ENCODE measurements at places on chromosomes 6 and 20.

- no peak for DNase-seq
Measured at GRCh38 chr6:146410851-146411595, 132.6 kb upstream of the RAB32 start.

GRCh38 chr6:1409774-1410465, 20.5 kb downstream of the FOXF2 start:
- DNase-seq = no peak

- DNase-seq = no peak
Measured at GRCh38 chr20:25490656-25491445, 83.4 kb downstream of the GINS1 start.

DNA sequence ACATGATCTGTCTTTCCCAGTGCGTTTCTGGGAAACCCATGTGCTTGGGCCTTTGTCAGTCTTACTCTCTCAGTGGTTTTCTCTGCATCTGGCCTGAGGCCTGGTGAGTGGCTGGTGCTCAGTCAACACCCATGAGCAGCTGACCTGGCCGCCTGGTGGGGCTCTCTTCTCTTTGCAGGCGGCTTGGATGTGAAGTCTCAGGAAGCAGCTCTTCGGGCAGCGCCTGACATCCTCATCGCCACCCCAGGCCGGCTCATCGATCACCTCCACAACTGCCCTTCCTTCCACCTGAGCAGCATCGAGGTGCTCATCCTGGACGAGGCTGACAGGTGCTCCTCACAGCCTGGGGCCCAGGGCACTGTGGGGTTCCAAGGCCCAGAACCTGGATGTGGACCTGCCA, 10.8 kb downstream of the DDX27 start:
- no peak for DNase-seq

DNA sequence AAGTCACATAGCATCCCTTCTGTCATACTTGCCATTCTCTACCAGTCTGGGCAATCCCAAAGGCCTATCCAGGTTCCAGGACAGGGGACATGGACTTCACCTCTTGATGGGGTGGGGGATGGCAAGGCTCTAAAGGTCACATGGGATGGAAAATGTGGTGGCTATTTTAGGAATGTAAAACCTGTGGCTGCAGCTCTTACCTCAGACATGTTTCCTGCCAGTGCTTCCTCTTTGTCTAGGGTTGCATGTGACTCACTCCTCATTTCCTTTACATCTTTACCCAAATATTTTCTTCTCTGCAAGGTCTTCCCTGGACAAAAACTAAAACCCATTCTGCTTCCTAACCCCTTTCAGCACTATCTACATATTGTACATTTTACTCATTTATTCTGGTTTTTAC, 135.7 kb downstream of the BTBD3 start:
- no peak for DNase-seq

DNA sequence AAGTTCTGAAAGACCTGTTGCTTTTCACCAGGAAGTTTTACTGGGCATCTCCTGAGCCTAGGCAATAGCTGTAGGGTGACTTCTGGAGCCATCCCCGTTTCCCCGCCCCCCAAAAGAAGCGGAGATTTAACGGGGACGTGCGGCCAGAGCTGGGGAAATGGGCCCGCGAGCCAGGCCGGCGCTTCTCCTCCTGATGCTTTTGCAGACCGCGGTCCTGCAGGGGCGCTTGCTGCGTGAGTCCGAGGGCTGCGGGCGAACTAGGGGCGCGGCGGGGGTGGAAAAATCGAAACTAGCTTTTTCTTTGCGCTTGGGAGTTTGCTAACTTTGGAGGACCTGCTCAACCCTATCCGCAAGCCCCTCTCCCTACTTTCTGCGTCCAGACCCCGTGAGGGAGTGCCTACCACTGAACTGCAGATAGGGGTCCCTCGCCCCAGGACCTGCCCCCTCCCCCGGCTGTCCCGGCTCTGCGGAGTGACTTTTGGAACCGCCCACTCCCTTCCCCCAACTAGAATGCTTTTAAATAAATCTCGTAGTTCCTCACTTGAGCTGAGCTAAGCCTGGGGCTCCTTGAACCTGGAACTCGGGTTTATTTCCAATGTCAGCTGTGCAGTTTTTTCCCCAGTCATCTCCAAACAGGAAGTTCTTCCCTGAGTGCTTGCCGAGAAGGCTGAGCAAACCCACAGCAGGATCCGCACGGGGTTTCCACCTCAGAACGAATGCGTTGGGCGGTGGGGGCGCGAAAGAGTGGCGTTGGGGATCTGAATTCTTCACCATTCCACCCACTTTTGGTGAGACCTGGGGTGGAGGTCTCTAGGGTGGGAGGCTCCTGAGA, at the start of gene HFE:
TSS of gene HFE (plus strand) at position 146 of the 832 bp plus-strand sequence. CDS start at position 158, 12 bp downstream.
- peak; percentile 24 for DNase-seq

- no peak for DNase-seq
Measured at GRCh38 chr6:128617285-128617684, 96.9 kb upstream of the PTPRK start.

DNA sequence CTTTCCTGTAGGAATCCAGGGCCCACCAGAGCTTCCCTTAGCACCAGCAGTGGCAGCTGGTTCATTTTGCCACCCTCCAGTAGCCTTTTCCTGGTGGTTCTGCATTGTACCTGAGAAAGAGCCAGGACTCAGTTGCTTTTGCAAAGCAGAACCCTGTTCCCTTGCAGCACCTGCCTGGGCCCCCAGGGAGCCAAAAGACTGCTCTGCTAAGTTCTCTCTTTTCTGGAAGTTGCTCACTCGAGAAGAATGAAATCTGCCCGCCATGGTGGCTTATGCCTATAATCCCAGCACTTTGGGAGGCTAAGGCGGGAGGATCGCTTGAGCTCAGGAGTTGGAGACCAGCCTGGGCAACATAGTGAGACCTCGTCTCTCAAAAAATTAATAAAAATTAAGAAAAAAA, 24.0 kb downstream of the GHRH start:
- no peak for DNase-seq

GRCh38 chr20:23235173-23236027, 115.2 kb upstream of the NXT1 start:
- peak; percentile 30 for DNase-seq

DNA sequence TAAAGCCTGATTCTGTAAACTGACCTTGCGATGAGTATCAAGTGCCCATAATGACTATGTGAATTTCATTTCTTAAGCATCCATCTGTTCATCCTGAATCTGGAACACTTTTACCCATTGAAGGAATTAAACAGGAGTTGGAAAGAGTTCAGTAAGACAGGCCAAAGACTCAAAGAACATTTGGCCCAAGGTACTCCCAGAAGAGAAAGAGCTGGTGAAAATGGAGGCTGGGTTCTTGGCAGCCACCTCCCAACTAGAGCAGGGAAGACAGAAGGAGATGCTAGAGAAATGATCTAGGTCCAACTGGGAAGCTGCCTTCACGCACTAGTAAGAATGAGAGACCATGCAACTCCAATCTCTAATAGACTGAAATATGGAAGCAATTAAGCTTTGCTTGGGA, 290.8 kb upstream of the RNF24 start:
- DNase-seq = no peak

DNA sequence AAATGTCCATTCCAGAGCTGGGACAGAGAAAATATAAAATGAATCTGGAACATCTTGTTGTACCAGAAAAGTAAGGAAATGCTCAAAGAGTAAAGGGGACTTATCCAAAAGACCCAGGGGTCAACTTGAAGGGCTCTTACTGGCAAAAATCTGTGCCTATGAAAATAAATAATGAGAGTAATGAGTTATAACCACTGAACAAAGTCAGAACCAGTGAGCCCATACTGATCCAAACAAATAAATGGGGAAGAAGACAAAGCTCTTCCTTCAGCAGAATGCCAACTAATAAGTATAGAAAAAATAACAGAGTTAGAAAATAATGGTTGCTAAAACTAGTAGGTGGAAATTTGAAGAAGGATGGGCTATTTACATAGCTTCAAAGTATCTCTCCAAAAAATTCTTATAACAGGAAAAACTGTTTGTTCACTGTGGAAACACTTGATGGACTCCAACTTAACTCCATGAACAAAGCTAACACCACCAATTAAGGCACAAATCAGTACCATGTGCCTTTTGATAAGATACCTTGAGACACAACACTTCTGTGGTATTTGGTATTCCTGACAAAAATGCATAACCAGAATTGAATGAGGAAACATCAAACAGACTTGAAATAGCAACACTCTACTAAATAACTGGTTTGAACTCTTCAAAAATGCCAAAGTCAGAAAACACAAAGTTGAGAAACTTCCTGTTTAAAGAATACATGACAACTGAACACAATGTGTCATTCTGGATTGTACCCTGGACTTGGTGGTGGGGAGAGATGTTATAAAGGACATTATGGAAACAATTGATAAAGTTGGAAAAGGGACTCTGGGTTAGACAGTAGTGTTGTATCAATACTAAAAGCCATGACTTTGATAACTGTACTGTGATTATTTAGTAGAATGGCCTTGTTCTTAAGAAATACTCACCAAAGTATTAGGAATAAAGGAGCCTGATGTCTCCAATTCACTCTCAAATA, 197.5 kb downstream of the ISM1 start:
- no peak for DNase-seq

DNA sequence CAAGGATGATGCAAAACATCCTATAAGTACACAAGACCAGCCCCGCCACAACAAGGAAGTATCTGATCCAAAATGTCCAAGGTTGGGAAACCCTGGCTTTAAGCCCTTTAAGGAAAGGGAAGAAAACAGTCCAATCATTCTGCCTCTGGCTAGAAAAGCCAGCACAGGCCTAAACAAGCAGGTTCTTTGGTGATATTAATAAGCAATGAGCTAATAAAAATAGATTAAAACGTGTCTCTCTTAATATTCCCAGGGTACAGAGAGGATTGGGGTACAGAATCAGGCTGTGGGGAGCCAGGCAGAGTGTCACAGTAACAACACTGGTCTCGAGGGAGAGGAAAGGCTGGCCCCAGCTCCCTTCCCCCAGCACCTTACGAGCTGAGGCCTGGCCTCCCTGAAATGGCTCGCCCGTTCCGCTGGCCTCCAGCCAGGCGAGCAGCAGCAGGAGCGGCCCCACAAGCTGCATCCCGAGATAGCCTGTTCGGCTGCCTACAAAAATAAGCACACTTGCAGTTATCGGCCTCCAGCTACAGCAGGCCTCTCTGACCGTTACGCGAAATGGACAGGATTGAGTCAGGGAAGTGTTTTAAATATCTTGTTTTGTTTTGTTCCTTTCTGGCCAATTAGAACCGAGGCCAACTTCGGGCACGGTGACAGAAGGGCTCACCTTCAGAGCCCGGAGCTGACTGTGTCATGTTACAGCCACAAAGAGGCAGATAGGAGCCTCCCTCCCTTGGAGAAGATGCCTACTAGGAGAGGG, 4.0 kb upstream of the ZMYND8 start:
- DNase-seq = peak; percentile 74

- no peak for DNase-seq
Measured at GRCh38 chr6:139711804-139712585, 337.5 kb upstream of the CITED2 start.

- DNase-seq = no peak
Measured at GRCh38 chr6:139381216-139381865, 6.9 kb upstream of the CITED2 start.

DNA sequence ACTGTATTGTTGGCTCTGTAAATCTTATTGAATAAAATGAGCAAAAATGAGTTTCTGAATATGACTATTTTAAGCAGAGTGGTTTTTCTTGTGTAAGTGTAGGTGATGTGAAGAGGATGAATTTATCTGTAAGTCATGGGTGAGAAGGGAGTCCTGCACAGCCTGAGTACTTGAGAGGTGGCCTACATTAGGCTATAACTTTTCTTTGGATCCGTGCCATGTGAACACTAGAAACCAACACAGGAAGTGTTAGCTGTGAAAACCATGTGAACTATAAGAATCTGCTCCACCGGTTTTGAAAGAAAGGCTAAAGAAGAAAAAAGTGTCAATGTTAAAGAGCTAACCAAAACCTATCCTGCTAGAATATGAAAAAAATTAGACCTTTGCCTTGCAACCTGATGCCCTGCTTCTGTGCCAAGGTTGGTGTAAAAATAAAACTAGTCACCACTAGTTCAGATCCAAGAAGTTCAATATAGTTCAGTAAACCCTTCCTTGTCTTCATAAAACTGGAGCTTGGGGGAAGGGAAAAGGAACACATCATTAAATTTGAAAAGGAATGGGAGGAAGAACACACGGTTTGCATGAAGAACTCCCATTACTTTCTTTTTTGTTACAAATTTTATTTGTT, 21.3 kb downstream of the PLCB1 start:
- DNase-seq = no peak

DNA sequence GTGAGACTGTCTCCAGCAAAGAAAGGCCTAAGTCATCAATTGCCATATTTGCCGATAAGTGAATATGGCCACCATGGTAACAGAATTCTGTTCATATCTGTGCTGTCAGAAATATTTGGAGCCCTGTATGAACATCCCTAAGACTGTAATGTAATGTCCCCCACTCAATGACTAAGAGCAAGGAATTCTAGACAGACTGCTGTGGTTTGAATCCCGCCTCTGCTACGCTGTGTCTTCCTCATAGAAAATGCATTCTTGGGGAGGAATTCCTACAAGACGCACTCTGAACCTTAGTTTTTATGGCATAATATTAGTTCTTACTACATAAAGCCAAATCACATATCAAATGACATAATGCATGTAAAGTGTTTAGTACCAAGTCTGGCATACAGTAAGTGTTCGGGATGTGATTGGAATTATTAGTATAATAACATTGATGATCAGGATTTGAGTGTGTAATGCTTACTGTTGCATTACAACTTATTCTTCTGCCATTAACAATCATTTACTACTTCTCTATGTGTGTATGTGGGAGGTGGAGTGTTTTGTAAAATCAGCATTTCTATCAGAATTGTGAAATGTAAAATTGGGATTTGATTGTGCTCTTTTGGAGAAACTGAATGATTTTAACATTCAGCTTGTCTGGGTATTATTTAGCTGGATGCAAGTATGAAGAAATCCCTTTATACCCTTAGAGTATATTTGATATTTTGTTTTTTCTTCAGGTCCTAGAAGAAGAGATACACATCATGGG, 103.0 kb downstream of the OLIG3 start:
- DNase-seq = no peak

DNA sequence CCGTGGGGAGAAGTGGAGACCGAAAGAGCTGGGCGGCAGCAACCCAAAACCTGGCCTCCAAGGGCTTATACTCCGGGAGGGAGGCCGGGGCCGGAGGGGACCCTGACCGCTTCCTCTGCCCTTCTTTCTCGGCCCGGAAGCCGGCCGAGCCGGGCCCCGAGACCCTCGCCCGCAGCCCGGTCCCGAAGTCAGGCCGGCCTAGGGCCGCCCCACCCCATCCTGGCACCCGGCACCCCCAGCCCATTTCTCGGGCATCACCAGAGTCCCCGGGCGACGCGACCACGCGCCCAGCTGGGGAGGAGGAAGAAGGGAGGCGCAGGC, 572 bp upstream of the ZDHHC14 start:
- DNase-seq = no peak

DNA sequence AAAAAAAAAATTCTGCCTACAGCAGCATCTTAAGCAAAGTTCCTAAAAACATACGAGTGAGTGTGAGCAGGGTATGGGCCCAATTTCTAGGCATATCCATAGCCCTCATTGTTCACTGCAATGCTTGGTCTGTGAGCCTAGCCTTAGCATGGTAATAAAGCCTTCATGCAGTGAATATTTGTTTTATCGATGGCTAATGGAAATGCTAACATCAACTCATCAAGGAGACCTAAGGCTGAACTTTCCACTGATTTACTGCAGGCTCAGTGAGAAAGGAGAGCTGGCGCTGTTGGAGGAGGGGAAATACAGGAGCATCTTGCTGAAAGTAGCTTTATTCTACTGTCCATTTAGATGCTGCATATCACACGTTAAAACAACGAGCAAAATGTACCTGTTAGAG, 139.6 kb upstream of the DTNBP1 start:
- DNase-seq = no peak

GRCh38 chr20:51434580-51435247, 107.8 kb downstream of the NFATC2 start:
- DNase-seq = no peak
